ENCODE measurements at places on chromosomes 3 and 15. TPM values are rescaled to one million over a fixed set of nuclear protein-coding genes. Genes with fewer than 3 reads are reported as not detected.

RARRES1 gene
- not detected for total RNA-seq

GABRR3 gene
- total RNA-seq: not detected

FBXO40 gene
- not detected for total RNA-seq

MYL3 gene
- not detected for total RNA-seq

RBP2 gene
- not detected for total RNA-seq
